ENCODE measurements at places on chromosomes 5 and 9. TPM values are rescaled to one million over a fixed set of nuclear protein-coding genes. Genes with fewer than 3 reads are reported as not detected.

Gene GAS1
- total RNA-seq, result 102 TPM

Gene ALG2
- total RNA-seq, result 32.3 TPM

Gene NAIF1
- total RNA-seq, result 7.7 TPM

Gene BRD9
- 22.3 TPM for total RNA-seq

Gene TAF11L5
- not detected for total RNA-seq

Gene KIF20A
- not detected for total RNA-seq

Gene SPATA31D4
- total RNA-seq, result not detected

Gene PKD2L2
- not detected for total RNA-seq

Gene ELOVL7
- total RNA-seq, result 2.4 TPM

Gene PCDHAC1
- 0.54 TPM for total RNA-seq

Gene ORM2
- not detected for total RNA-seq
